ENCODE measurements at places on chromosomes 6 and 20.

GRCh38 chr6:36269834-36270705, at the start of gene PNPLA1:
Gene PNPLA1, plus strand, starts transcription at chr6:36270060. Its CDS starts 400 bp downstream, at chr6:36270460.
- no peak for DNase-seq

DNA sequence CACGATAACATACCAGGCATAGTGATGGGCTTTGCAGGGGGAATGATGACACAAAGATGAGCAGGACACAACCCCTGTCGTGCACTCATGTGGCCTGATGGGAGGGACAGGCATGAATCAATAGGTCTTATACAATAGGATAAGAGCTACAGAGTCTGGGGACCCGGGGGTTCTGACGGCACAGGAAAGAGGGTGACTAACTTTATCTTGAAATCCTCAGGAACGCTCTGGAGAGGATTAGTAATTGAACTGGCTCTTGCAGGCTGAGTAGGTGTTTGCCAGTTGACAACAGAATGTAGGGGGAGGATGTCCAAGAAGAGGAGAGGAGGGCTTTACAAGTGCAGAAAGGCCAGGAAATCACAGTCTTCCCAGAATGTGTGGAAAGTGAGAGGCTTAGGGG, 219.9 kb upstream of the ECI2 start:
- DNase-seq = peak; percentile 83

DNA sequence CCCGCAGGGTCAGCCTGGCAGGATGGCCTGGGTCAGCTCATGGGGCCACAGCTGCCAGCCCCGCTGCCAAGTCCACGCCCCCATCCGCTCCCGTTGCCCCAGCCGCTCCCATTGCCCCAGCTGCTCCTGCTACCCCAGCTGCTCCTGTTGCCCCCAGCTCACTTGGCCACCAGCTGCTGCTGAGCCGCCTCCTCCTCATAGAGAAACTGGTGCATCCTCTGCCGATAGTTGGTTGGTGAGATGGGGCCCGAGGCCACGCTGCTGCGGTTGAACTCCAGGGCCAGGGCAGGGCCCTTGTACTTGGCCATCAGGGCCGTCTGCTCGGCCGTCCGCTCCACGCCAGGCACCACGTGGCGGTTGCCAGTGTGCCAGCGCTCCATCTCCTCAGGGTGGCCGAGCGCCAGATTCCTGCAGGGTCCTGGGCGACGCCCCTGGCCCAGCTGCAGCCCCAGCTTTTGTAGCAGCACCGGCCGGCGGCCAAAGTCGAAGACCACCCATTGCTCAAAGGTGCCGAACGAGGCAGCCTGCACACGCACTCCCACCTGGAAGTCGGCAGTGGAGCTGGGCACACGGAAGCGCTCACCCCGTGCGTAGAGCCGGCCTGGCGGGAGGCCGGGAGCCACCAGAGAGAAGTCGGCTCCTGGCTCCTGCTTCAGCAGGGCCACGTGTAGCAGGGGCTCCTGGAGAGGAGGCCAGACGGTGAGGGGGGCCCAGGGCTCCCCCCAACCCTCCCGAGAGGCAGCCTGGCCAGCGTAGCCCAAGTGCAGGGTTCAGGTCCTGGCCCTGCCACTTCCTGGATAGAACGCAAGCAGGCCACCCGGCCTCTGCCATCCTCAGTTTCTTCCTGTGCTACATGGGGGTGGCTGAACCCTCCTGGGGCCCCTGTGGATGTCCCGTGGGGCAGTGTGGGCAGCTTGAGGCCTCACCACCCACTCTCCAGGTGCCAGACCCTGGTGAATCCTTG, 4.8 kb downstream of the HELZ2 start:
- no peak for DNase-seq

GRCh38 chr6:89655122-89655521, 16.6 kb upstream of the LYRM2 start:
- DNase-seq = no peak

- no peak for DNase-seq
Measured at GRCh38 chr6:4714961-4715501, 61.2 kb upstream of the CDYL start.

GRCh38 chr20:38321959-38322598, 18.1 kb downstream of the BPI start:
- DNase-seq = peak; percentile 70

DNA sequence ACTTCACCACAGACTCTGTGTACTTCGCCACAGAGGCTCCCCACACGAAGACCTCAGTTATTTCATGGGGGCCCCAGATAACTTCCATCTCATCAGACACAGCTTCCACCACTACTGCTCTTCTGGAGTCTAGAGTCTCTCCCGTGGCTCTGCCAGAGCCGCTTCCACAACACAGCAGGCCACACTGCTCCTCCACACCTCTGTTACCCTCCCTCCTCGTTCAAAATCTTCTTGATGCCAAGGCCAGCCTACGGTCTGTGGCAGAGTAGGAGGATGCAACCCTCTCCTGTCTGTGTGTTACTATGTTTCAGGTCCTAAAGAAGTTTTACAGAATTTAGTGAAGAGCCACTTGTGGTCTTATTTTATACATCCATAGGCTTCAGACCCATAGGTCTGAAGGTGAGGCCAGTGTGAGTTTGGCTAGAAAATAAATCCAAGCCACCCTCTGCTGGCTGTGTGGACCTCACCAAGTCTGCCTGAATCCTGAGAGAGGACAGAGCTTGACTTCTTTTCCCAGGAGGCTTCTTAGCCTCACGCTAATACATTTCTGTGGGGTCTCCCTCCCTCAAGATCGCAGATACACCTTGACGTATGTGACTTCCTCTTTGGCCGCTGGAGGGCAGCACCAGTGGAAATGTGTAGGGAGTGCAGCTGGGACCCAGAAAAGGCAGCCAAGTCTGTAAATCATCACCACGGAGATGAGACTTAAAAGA, 197.7 kb downstream of the FAXC start:
- peak; percentile 12 for DNase-seq

- peak; percentile 70 for DNase-seq
Measured at GRCh38 chr20:8116067-8116811, 15.8 kb upstream of the PLCB1 start.

GRCh38 chr20:6711951-6712649, 55.4 kb upstream of the BMP2 start:
- DNase-seq = no peak

DNA sequence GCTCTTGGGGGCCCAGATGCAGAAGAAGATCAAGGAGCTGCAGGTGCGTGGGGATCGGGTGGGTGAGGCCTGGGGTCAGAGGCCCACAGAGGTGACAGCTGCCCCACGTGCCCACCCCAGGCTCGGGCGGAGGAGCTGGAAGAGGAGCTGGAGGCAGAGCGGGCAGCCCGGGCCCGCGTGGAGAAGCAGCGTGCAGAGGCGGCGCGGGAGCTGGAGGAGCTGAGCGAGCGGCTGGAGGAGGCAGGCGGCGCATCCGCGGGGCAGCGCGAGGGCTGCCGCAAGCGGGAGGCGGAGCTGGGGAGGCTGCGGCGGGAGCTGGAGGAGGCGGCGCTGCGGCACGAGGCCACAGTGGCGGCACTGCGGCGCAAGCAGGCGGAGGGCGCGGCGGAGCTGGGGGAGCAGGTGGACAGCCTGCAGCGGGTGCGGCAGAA, 41.5 kb downstream of the MYH7B start:
- DNase-seq = no peak

DNA sequence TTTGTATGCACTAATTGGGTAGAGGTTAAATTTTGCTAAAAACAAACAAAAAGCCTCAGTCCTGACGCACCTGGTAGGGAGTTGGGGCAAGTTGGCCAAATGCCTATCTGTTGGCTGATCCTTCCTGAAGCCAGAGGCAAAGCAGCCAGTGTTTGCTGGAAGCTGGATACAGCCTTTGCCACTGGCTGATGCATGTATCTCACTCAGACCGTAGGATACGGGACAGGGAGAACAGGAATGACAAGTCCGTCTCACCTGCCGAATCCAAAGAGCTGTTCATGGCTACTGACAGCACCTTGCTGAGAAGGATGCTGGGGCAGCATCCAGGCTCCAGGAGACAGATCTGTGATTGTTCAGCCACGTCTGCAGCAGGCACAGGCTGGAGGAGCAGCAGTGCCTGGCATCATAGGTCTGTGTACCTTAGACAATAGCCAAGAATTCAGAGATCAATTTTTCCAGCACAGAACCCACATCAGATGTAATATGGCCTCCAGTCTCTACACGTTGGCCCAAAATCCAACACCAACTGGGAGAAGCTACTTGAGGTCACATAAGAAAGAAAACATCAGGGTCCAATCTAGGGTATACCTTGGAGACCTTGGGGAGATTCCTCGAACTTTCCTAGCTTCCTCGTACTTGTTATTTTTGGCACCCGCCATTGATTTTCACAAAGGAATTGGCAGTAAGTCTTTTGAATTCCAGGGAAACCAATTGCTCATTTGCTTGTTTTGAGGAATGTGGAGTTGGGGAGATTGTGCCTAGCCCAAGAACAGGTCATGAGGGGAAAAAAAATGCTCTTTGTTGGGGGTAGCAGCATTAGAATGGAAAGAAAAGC, 108.5 kb upstream of the ARMC2 start:
- no peak for DNase-seq

- no peak for DNase-seq
Measured at GRCh38 chr6:113287396-113287795, 569.7 kb upstream of the MARCKS start.
